NCI-H1092 treated with DMSO at 0.1 percent for 48 hours (cell line): ENCODE measurements at places on chromosomes 1 and 21.

GRCh38 chr1:155970531-155971167 lies 7.7 kb downstream of the ARHGEF2 start:
- no peak for DNase-seq

GRCh38 chr1:67194209-67194863 lies 28.1 kb downstream of the IL23R start:
- no peak for DNase-seq

DNA sequence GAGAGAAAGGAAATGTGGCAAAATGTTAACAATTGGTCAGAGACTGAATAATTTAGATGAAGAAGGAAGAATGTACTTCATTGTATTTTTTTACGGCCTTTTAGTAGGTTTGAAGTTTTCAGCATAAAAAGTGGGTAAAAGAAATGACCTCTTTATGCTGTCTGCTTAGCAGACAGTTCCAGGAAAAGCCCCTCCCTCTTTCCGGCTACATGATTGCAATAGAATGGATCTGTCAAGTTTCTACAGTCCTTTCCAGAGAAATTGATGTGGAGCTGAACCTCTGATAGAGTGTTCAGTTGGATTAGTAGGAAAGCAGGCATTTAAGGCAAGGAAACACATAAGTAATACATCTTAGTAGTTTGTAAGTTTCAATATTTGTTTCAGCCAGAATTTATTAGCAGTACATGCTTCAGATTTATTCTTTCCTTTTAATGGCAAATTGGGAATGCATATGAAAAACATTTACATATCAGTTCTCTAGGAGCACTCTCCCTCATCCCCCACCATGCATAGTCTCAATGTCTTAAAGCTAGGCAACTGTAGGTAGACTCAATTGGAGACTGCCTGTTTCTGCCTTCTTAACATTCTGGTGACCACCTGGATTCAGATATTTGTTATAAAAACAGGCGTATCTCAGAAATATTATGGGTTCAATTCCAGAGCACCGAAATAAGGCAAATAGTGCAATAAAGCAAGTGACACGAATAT lies 36.4 kb downstream of the HS2ST1 start:
- DNase-seq: no peak

GRCh38 chr1:8025061-8025670 lies 943 bp downstream of the ERRFI1 start:
- DNase-seq: peak; percentile 61

GRCh38 chr1:26410706-26411623 lies at the start of gene LIN28A:
Gene LIN28A, plus strand, starts transcription at chr1:26410817. Its CDS starts 75 bp downstream, at chr1:26410892.
- no peak for DNase-seq
